Activated T-cell treated with anti-CD3 and anti-CD28 coated beads for 48 hours (primary cell): ENCODE measurements at places on chromosomes 7 and 10.

DNA sequence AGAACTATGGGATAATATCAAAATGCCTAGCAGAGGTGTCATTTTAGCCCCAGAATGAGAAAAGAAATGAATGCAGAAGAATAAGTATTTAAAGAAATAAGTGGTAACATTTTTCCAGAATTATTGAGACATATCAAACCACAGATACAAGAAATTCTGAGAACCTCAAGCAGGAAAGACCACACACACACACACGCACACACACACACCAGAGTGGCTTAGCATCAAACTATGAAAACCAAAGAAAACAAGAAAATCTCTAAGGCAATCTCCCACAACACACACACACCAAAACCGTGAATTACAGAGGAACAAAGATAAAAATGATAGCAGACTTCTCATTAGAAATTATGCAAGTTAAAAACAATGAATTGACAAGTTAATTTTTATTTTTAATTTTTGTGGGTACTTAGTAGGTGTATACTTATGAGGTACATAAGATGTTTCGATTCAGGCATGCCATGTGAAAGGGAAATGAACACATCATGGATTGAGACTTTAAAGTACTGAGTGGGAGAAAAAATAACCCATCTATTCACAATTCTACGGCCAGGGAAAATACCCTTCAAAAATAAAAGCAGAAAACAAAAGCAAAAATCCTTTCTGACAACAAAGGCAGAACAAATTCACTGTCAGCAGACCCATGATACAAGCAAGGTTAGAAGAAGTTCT is 14.6 kb downstream of the PPIF start:
- no peak for DNase-seq

GRCh38 chr7:128708235-128708634 is 30.9 kb upstream of the CALU start:
- no peak for DNase-seq

GRCh38 chr7:4136501-4137110 is 545.5 kb upstream of the FOXK1 start:
- no peak for DNase-seq

GRCh38 chr10:119391440-119392251 is 150.9 kb downstream of the RGS10 start:
- no peak for DNase-seq

DNA sequence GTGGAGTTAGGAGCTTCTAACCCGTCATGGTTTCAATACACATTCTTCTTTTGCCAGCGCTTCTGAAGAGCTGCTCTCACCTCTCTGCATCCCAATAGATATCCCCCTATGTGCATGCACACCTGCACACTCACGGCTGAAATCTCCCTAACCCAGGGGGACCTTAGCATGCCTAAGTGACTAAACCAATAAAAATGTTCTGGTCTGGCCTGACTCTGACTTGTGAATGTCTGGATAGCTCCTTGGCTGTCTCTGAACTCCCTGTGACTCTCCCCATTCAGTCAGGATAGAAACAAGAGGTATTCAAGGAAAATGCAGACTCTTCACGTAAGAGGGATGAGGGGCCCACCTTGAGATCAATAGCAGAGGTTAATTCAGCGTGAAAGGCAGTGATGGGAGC is 22.4 kb downstream of the PRSS2 start:
- DNase-seq: no peak

DNA sequence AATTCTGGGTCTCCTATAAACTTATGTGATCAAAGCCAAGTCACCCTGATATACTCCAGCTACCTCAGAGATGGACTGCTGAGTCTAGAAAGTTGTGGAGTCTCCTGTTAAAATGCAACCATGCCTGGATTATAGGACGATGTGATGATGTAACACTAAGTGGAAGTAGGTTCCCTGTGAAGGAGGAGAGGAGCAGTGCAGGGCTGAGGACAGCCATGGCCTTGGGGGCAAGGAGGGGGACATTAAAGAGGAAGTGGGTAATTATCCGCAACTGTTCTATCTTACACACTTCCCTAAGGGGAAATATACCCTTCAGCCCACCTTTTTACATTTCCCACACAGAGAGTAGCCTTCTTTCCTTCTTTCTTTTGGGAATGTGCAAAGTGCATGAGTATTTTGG is 63.8 kb downstream of the MTPN start:
- DNase-seq: no peak

GRCh38 chr10:47319784-47320183 is 2.5 kb upstream of the GDF2 start:
- DNase-seq: no peak

DNA sequence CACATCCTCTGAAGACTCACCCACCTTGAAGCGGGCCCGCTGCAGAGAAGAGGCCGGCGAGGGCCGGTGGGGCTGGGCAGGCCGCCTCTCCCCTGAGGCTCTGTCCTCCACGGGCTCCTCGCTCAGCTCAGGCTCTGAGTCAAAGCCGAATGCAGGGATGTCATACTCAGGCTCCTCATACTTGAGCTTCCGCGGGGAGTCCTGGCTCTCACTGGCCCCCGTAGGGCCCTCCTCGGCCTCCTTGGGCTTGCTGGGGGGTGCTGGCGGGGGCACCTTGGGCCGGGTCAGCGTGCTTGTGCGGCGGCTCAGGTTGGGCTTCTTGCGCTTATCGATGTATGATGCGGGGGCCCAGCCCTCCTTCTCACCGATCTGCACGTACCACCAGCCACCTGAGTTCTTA is 109.9 kb downstream of the NEURL1 start:
- no peak for DNase-seq

- no peak for DNase-seq
Measured at GRCh38 chr7:51140199-51141164, 176.1 kb downstream of the COBL start.

- DNase-seq: no peak
Measured at GRCh38 chr7:152106990-152107389, 81.5 kb downstream of the GALNT11 start.

- no peak for DNase-seq
Measured at GRCh38 chr7:111357691-111358090, 204.6 kb downstream of the IMMP2L start.

GRCh38 chr7:134044682-134045081 is 82.5 kb upstream of the LRGUK start:
- DNase-seq: no peak

DNA sequence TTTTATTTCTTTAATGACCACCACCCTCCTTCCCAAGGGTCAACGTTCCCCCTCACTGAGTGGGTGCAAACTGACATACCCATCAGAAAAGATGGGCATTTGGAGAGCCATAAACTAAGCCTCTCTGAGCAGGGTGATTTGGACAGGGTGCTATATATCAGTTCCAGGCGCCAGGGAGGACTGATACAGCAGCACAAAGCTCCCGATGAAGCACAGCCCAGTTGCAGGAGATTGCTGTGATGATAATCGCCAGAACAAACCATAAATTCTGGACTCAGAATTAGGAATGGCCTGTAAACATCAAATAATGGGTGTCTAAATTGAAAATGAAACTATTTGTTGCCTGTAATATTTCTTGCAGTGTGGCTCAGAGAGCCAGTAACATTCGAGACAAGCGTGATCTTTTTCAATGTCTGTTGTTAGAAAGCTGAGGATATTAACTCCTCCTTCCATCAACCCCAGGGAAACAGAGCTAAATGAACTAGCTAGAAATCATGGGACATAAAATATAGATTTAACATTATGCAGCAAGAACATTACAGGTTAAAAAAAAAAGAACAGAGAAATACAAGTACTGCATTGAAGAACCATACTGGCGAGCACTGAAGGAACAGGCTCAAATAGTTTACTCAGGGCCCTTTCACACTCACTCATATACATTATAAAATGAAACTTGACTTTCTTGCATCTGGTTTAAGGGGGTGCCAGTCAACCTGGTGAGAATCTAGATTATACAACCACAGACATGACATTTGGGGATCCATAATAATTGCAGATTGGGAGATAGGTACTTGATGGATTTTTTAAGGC is 137.5 kb upstream of the LRRTM3 start:
- DNase-seq: no peak

GRCh38 chr7:146652176-146652575 is 535.6 kb downstream of the CNTNAP2 start:
- DNase-seq: no peak

- DNase-seq: no peak
Measured at GRCh38 chr7:158609313-158609974, 21.8 kb upstream of the PTPRN2 start.

- DNase-seq: no peak
Measured at GRCh38 chr10:49750546-49750945, 11.6 kb downstream of the OGDHL start.

- no peak for DNase-seq
Measured at GRCh38 chr10:27537787-27538186, 33.7 kb downstream of the RAB18 start.

- DNase-seq: no peak
Measured at GRCh38 chr7:143978585-143978984, 21.5 kb upstream of the OR6B1 start.

DNA sequence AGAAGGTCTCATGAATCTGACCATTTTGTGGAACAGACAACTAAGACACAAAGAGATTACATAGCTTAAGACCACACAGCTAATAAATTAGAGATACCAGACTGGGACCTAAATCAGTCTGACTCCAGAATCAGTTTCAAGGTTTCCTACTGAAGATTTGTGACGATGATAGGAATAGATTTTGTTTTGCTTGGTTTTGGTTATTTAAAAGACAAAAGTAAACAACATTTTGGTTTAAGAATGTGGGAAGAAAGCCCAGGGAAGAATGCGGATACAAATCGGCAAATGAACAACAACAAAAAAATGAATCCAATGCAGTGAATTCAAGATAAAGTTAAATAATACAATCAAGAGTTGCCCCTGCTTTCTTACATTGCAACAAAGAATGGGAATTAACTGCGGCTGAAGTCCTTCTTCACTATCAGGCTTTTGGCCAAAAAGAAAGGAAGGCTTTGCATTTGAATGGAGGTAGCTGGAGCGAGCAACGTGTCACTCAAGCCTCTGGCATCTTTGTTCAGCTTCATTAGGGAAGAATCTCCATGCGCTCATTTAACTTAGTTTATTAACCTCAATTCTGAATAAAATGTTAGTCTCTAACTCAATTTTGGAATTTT is 210.8 kb downstream of the ADAM12 start:
- no peak for DNase-seq
